ENCODE measurements at places on chromosomes 3 and 15.

- DNase-seq, result no peak
Measured at GRCh38 chr3:170437696-170438407, 19.2 kb downstream of the CLDN11 start.

- DNase-seq, result no peak
Measured at GRCh38 chr15:33279613-33280205, 31.1 kb upstream of the RYR3 start.

GRCh38 chr3:153756816-153757215, 364.4 kb upstream of the ARHGEF26 start:
- DNase-seq, result no peak

- no peak for DNase-seq
Measured at GRCh38 chr3:115947325-115947724, 324.0 kb downstream of the GAP43 start.

GRCh38 chr15:39948817-39949216, 14.9 kb downstream of the EIF2AK4 start:
- no peak for DNase-seq

DNA sequence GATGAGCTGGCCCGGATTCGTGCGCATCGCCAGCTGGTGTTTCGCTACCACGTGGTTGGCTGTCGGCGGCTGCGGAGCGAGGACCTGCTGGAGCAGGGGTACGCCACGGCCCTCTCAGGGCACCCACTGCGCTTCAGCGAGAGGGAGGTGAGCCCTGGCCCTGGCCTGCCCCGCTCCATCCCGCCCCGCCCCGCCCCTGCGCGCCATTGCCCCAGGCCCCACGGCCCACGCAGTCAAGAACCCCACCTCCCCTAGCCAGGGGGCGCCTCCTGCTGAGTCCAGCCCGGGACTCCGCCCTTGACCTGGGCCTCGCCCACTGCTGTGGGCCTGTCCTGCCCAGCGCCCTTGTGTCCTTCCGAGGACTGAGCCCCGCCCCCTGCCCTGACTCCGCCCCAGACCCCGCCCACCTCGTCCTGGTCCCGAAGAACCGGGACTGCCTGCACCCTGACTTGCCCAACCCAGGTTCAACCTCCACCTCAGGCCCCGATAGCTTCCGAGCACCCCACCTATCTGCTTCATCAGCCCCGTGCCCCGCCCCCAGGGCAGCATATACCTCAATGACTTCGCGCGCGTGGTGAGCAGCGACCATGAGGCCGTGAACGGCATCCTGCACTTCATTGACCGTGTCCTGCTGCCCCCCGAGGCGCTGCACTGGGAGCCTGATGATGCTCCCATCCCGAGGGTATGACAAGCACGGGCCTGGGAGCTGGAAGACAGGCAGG, 14.8 kb downstream of the NT5DC2 start:
- no peak for DNase-seq

- DNase-seq, result no peak
Measured at GRCh38 chr3:125119752-125120378, 64.1 kb upstream of the HEG1 start.

GRCh38 chr15:70447928-70448698, 315.2 kb downstream of the UACA start:
- no peak for DNase-seq

DNA sequence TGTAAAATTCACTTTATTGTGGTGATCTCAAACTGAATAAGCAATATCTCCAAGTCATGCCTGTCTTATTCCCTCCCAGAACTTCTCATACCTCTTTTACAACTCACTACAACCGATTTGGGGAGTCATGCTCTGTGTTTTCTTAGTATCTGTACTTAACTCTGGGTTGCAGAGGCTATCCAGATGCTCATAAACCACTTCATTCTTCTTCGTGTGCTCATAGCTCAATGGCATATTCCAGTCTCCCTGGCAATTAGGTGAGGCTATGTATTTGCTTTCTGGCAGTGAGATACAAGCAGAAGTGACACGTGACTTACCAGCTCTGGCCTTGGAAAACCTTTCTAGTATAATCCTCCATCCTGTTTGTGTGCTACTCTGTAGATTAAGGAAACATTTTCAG, 360.9 kb downstream of the ZNF385D start:
- DNase-seq, result no peak

DNA sequence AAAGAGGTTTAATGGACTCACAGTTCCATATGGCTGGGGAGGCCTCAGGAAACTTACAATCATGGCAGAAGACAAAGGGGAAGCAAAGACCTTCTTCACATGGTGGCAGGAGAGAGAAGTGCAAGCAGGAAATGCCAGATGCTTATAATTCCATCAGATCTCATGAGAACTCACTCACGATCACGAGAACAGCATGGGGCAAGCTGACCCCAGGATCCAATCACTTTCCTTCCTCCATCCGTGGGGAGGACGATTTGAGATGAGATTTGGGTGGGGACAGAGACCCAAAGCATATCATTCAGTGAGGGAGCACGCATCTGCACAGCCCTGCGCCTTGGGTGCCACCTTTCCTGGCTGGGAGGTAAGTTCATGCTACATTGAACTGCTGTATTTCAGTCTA, 234.1 kb upstream of the ATP10A start:
- no peak for DNase-seq

- no peak for DNase-seq
Measured at GRCh38 chr3:69239063-69239462, 116.7 kb upstream of the LMOD3 start.

DNA sequence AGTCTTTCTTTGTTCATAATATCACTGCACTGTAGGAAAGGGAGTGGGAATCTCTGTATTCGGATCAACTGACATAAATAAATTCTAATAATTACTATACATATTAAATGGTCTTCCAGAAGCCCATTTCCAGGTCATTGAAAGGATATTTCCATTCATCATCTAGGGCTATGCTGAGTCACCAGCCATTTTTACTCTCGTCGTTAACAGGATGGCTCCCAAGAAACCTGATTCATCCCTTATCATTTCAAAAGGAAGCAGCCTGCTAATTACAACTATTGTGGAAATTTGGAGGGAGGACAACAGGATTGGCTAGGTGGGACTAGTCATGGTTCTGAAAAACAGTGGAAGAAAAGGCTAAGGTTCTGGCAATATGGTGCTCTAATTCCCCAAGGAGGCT, 13.6 kb downstream of the GMNC start:
- no peak for DNase-seq

GRCh38 chr3:33196538-33196937, 22.1 kb downstream of the SUSD5 start:
- DNase-seq, result no peak

DNA sequence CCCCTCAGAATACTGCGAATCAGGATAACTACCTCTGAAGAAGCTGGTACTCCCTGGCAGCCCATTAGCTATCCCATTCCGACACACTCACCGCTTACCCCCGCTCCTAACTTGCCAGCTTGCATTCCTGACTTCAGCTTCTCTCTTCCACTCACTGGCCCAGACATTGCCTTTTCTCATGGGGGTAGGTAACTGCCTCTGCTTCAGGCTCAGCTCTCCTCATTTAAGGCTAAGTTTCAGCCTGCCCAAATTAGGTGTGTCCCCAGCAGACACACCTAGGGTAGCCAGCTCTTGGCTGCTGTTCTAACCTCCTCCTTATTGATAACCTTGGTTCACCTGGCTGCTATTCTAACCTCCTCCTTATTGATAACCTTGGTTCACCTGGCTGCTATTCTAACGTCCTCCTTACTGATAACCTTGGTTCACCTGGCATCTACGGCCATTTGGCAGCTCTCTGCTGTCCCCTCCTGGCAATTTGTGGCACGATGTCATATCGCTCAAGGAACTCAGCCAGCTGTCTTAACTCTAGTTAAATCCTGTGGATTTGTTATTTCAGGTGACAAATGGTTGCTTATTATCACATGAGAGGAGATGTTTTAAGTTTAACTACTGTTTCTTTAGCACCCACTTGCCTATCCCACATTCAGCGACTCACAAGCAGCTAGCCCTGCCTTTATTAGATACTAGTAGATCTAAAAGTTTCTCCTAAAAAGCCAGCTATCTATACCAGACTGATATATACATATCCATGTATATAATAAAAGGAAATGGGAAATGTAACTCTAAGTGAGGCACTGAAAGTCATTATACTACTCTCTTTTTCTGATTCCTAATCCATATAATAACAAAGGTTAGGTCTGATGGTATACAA, 106.5 kb upstream of the ACP3 start:
- DNase-seq, result no peak

GRCh38 chr15:59170295-59171066, 36.2 kb upstream of the LDHAL6B start:
- no peak for DNase-seq

DNA sequence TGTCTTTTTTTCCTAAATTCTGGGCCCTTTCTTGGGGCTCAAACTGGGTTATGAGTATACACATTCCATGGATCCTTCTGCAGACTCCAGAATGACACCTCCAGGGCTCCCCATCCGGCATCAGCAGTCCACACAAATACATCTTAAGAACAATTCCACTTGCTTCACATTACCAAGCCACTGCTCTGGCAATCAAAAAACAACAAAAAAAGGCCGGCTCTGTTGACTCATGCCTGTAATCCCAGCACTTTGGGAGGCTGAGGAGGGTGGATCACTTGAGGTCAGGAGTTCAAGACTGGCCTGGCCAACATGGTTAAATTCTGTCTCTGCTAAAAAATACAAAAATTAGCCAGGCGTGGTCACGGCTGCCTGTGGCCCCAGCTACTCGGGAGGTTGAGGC, 49.9 kb upstream of the LPP start:
- DNase-seq, result no peak

- no peak for DNase-seq
Measured at GRCh38 chr15:85609492-85609891, 185.2 kb downstream of the KLHL25 start.

DNA sequence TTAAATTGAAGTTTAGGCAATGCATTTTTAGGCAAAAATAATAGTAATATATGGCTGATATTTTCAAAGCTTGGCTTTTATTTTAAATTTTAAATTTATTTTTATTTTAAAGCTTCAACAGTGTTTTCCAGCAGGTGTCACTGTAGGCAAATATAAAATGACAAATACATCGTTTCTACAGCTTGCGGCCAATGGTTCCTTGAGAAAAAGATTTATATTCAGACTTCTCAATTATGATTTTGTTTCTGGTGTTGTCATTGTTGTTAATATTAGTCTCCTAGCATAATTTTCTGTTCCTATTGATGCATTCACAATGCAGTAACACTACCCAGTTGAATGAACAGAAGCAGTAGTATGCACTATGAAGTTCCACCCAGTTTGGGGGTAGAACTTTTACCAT, 220.7 kb upstream of the DNAJC19 start:
- DNase-seq, result no peak

DNA sequence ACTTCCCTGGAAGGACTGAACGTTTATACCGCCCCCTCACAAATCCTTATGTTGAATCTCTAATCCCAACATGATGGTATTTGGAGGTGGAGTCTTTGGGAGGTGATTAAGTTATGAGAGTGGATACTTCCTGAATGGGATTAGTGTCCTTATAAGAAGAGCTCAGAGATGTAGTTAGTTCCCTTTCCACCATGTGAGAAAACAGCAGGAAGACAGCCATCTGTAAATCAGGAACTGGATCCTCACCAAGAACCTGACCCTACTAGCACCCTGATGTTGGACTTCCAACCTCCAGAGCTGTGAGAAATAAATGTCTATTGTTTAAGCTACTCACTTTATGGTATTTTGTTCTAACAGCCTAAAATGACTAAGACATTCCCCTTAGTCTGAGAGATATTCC, 33.3 kb upstream of the SACM1L start:
- no peak for DNase-seq

GRCh38 chr3:50536471-50537180, 30.9 kb downstream of the C3orf18 start:
- DNase-seq, result no peak

- no peak for DNase-seq
Measured at GRCh38 chr15:57440167-57440566, 63.9 kb downstream of the CGNL1 start.

- no peak for DNase-seq
Measured at GRCh38 chr3:13462125-13462629, 17.9 kb upstream of the HDAC11 start.

- DNase-seq, result no peak
Measured at GRCh38 chr3:36560685-36561084, 180.4 kb downstream of the STAC start.

GRCh38 chr3:13335059-13335458, 85.1 kb downstream of the NUP210 start:
- no peak for DNase-seq

DNA sequence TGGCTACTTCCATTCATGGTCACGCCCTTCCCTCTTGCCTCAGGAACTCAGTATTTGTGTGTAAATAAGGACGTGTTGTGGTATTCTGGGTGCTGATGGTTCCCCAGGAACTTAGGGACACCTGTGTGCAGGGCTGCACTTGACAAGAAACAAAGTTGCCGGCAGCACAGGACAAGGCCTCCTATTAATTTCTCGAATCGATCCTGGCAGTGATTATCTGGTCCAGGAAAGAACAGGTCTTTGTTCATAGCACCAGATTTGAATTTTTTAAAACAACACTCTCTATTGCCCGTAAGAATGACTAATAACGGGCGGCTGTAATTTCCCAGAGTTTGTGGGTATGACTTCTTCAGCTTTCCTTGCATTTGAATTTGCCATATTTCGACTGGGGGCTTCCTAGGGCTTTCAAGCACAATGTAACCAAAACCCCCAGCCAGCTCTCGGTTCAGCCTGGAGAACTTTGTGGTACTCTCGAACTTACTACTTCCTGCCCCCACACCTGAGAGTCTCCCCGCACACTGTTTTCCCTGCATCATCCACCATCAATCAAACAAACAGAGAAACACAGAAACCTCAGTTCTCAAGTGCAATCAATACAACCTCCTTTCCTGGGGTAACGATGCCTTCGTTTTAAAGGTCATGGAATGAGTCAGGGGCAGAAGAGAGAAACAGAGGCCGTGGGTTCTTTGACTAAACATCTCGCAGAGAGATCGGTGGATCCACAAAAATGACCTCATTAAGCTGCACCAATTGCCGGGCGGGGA, 241.7 kb upstream of the ICE2 start:
- DNase-seq, result no peak

- no peak for DNase-seq
Measured at GRCh38 chr3:59372346-59372745, 322.5 kb upstream of the CFAP20DC start.

- DNase-seq, result no peak
Measured at GRCh38 chr15:34837246-34838016, 42.1 kb upstream of the ACTC1 start.

DNA sequence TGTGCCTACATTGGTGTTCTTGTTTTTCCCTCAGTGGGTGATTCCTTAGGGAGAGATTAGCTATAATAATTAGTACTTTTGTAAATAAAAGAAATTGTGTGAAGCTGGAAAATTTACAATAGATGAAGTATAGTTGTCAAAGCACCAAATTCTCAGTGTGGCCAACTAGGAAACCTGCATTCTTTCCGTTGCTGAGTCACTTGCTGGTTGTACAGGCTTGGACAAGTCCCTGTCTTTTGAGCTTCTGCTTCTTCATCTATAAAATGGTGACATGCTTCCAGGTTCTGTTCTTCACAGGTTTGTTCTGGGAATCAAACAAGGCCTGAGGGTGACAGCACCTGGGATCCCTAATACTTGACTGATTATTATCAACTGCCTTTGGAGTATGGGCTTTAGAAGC, 184.1 kb upstream of the HES1 start:
- DNase-seq, result no peak
